ENCODE measurements at places on chromosomes 12 and 14. TPM values are rescaled to one million over a fixed set of nuclear protein-coding genes. Genes with fewer than 3 reads are reported as not detected.
A peak's percentile ranks its signal among the peaks of the same experiment; 100 is the strongest.

Gene SYCP3
- total RNA-seq: not detected

GRCh38 chr14:35403114-35403602 is 1.4 kb downstream of the NFKBIA start:
- no peak for DNase-seq

GRCh38 chr12:52227606-52228166 is 5.4 kb upstream of the KRT7 start:
- no peak for DNase-seq

DNA sequence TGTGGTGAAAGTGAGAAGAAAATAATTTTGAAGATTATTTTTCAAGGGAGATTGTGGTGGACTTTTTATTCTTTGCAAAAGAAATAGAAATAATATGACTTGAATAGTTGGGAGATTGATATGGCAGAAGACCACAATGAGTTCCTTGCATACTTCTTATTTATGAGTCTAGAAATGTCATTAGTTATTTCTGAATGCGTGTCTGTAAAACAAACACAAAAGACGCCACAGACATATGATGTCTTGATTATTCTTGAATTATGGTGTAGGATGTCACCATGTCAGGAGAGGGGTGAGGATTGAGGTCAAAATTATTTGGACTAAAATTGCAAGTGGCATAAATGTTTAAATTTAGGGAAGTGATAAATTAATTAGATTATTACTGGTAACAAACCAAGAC is 440.7 kb upstream of the PDE3A start:
- DNase-seq: no peak

Gene LYZ
- not detected for total RNA-seq

- no peak for DNase-seq
Observed at GRCh38 chr12:28558250-28558649, 368.0 kb downstream of the CCDC91 start.

DNA sequence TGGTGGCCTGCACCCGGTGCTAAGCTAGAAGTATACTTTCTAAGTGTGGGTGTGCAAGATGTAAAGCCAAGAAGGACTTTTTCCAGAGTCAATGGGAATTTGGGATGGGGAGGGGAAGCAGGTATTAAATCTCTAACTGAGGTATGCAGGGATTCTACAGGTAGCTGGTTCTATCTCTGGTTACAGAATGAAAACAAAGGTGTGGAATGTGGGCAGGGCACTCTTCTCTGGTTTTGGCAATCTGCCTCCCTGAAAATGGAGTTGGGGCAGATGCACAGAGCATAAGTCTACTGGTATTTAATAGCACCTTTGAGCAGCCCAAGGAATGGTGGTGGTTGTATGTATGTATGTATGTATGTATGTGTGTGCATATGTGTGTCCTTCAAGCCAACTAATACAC is 66.7 kb upstream of the PPP1R12A start:
- DNase-seq: peak; percentile 39

Gene PPM1H
- 17.0 TPM for total RNA-seq

- no peak for DNase-seq
Observed at GRCh38 chr14:104913435-104913834, 11.2 kb upstream of the PLD4 start.

DNA sequence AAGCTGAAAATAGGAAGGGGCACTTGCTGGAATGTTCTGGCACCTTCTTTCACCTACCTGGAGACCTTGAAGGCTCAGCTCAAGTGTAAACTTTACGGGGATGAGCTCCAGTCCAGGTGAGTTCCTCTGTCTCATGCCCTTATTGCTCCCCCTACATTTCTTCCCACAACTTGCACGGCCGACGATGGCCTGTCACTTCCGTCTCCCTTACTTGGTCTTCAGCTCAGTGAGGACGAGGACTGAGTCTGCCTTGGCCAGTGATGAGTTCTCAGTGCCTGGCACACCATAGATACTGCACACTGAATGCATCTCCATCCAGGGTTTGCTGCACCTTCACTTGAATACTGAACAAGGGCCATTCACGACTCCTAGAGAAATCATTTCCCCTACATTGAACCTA is 21.4 kb downstream of the ADGRD1 start:
- no peak for DNase-seq

GRCh38 chr12:124347335-124347734 is 52.4 kb downstream of the RFLNA start:
- DNase-seq: no peak

- no peak for DNase-seq
Observed at GRCh38 chr14:66117600-66117999, 368.6 kb upstream of the CCDC196 start.

DNA sequence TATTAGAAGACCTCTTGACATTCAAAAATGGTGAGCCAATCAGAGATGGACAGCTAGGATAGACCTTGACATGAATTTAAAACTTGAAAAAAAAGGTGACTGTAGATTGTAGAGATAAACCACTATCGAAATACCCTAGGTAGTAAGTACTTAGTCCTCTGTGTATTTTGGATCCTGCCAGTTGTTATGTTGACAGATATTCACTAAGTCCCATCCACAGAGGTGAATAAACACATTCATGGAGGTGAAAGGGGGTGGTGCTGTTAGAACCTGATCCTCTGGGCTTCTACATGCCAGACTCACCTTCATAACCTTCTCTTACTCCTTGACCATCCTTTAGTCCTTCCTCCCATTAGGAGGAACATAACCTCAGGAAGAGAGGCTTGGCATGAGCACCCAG is 72.3 kb downstream of the OTX2 start:
- DNase-seq: no peak

Gene USP44
- total RNA-seq: 142 TPM

Gene HHIPL1
- 3.4 TPM for total RNA-seq

GRCh38 chr14:68349900-68350629 is 442.8 kb downstream of the ZFP36L1 start:
- DNase-seq: no peak

Gene KCNC2
- total RNA-seq: not detected

Gene C3AR1
- total RNA-seq: not detected

- DNase-seq: no peak
Observed at GRCh38 chr14:21256539-21257393, 12.5 kb downstream of the HNRNPC start.

- DNase-seq: peak; percentile 48
Observed at GRCh38 chr12:56988207-56988739, 18.1 kb downstream of the ZBTB39 start.

Gene HPD
- 0.80 TPM for total RNA-seq

DNA sequence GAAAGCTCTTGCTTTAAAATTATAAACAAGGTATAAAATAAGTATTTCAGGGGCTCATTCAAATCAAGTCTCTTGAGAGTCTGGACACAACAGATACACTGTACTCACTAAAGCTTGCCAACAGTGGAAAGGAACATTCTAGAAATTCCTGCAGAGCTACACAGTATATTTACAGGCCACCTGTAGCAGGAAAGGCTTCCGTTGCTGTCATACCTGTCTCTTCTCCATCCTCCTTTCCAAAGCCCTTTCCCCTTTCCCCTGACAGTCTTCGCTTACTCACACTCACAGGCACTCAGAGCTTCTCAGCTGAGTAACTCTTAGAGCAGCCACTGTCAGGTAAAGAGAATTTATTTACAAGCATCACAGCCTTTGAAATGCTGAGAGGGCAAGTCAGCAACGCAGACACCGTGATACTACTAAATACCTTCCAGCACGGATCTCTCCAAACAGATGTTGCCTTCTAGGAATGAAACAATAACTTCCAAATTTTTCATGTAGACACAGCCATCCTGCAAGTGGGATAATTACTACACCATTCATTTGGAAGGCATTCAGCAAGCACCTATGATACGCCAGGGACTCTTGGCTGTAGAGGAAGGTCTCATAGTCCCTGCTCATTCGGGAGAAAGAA is 167.9 kb downstream of the FOXN3 start:
- no peak for DNase-seq

- no peak for DNase-seq
Observed at GRCh38 chr12:50220363-50220995, 53.3 kb upstream of the CERS5 start.

- DNase-seq: no peak
Observed at GRCh38 chr14:66383771-66384170, 102.4 kb upstream of the CCDC196 start.

- no peak for DNase-seq
Observed at GRCh38 chr12:108410689-108411088, 71.6 kb upstream of the CMKLR1 start.

Gene BIN2
- total RNA-seq: not detected

- DNase-seq: no peak
Observed at GRCh38 chr14:56159066-56159465, 40.9 kb downstream of the PELI2 start.

Gene PIWIL1
- total RNA-seq: not detected

Gene CMAS
- 71.7 TPM for total RNA-seq

Gene TMEM229B
- total RNA-seq: 0.07 TPM

DNA sequence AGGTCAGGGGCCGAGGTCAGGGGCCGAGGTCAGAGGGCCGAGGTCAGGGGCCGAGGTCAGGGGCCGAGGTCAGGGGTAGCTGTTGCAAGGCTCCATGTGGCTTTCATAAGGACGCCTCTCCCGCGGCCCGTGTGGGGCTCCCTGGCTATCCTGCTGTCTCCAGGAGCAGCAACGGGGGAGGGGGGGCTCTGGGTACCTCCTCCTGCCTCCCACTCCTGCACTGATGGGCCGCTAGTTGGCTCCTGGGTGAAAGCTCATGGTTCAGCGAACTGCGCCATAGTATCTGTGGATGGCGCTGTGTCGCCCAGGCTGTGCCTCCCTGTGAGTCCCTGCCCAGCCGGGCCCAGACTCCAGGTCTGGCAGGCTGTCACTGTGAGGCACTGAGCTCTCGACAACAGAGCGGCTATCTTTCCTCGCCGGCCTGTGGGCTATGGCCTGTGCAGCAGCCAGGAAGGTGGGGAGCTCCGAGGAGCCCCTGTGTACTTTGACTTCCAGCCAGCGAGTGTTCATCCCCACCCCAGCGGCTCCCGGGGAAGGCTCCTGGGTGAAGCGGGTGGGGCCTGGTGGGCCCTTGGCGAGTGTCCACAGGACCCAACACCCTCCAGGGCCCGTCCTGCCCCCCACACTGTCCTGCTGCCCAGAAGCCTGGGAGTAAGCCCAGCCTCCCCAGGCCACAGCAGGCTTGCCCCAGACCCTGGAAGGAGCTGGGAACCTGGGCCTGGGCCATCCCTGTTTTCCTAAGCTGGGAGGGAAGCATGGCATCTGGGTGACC is 8.1 kb downstream of the RFLNA start:
- peak; percentile 59 for DNase-seq

Gene ZDHHC22
- total RNA-seq: 11.6 TPM

Gene POTEM
- not detected for total RNA-seq

Gene KLC1
- 123 TPM for total RNA-seq

GRCh38 chr14:61589691-61590581 is 105.4 kb upstream of the HIF1A start:
- peak; percentile 36 for DNase-seq

- no peak for DNase-seq
Observed at GRCh38 chr12:29672580-29672979, 111.2 kb downstream of the TMTC1 start.

DNA sequence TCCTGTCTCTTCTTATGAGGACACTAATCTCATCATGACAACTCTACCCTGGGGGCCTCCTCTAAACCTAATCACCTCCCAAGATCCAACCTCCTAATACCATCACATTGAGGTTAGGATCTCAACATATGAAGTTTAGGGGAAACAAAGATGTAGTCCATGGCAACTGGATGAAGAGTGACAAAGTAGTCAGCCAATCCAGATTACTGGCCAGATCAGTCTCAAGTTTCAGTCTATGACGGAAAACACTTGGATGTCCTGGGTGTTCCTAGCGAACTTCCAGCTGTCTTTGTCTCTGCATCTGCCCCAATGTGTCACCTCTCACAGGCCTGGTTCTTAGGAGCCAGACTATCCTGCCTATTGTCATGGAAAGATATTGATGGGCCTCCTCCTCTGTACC is 630.8 kb downstream of the AACS start:
- DNase-seq: no peak

DNA sequence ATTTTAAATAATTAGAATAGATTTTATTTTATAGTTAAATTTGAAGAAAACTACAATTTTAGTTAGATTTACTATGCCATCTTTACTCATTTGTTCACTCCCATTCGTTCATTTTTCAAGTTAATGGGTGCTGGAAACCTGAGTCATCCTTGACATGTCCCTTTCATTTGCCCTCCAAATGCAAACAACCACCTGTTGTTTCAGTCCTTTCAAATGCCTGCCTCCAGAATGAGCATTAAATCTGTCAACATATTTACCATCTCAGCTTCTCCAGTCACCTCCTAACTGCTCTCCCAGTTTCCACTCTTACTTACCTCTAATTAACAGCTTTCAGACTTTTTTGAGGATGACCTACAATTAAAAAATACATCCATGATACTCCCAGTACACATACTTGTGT is 375.5 kb downstream of the RAD51B start:
- DNase-seq: no peak

- no peak for DNase-seq
Observed at GRCh38 chr14:23115039-23115731, 3.9 kb downstream of the CEBPE start.

DNA sequence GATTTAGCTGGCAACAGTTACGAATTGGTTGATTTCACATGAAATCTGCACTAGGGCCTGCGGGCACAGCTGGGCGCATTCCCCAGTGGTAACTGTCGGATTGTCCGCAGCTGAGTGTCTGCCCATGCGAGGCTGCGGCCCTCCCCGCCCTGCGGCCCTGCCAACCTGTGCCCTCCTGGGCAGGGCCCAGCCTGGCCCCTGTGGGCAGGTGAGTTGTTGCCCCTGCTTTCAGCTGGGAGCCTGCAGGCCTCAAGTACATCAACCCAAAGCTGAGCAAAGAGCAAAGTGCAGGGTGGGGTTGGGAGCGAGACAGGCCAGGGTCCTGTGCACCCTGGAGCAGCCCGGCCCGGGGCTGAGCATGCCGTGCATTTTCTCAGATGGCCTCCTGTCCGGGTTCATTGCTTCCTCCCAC is 89.1 kb downstream of the ADGRD1 start:
- DNase-seq: peak; percentile 53

Gene ADCK1
- total RNA-seq: 9.6 TPM

Gene PLA2G1B
- total RNA-seq: not detected

DNA sequence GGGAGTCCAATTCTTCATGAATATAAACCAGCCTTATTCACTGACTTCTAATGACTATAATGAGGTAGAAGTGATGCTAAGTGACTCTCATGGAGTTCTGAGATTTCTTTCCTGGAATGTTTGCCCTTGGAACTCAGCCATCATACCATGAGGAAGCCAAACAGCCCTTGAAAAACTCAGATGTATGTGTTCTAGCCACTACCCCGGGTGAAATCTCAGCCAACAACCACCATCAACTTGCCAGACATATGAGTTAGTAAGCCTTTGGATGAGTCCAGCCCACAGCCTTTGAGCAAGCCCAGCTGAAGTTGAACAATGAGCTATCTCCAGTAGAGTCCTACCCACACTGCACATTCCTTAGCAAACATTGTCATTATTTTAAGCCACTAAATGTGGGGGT is 149.5 kb downstream of the SLC6A15 start:
- DNase-seq: no peak

Gene LRRC43
- total RNA-seq: 0.22 TPM

Gene IL31
- total RNA-seq: not detected

Gene DCP1B
- total RNA-seq: 19.8 TPM

Gene CPNE8
- 10.9 TPM for total RNA-seq

Gene NRIP2
- not detected for total RNA-seq

GRCh38 chr14:29465095-29465494 is 462.6 kb downstream of the PRKD1 start:
- no peak for DNase-seq

Gene ACADS
- total RNA-seq: 16.0 TPM

Gene C14orf132
- total RNA-seq: 12.1 TPM

Gene SERPINA10
- not detected for total RNA-seq
